ELF-1 (cell line): ENCODE measurements at places on chromosomes 3 and 15.
A peak's percentile ranks its signal among the peaks of the same experiment; 100 is the strongest.

DNA sequence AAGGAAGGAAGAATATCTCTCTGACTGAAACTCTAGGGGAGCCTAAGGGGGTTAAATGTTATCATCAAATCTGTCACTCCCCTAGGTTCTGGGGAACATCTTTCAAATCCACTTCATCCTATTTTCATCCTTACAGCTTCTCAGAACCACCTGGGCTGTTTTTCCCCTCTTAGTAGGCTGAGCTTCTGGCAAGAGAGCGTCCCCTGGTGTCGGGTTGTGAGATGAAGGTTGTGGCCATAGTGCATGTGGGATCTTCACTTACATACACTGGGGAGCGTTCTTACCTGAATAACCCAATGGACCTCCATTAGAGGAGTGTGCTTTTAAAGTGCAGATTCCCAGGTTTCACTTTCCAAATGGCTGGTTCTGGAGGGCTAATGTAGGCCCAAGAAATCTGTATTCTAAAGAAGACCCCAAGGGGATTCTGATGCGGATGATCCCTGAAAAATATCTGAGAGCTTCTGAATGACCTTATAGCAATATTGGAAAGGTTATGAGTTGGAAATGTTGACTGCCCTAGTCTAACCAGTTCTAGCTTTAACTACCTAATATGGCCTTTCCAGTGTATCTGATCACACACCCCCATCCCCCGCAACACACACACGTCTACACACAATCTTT, 663.7 kb downstream of the AGBL1 start:
- peak; percentile 82 for DNase-seq

GRCh38 chr15:91298101-91298500, 198.0 kb downstream of the SV2B start:
- no peak for DNase-seq

- DNase-seq = no peak
Observed at GRCh38 chr3:129954514-129954913, 20.0 kb upstream of the TRH start.

GRCh38 chr3:85604641-85605040, 645.9 kb downstream of the CADM2 start:
- no peak for DNase-seq

DNA sequence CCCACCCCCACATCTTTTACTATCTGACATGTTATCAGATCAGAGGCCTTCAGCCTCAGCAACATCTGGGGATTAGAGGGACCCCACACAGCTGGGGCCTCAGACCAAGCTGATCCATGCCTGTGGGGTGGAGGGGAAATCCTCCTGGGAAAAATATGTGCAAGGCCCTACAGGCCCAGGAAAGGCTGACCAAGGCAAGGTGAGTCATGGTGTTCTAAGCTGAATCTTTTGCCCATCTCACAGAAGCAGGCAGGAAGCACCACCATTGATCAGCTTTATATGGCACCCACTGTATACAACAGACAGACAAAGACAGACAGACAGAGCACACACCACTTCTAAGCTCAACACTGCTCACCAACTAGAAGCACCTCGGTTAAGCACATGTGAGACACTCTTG, 12.4 kb upstream of the PARP6 start:
- no peak for DNase-seq

DNA sequence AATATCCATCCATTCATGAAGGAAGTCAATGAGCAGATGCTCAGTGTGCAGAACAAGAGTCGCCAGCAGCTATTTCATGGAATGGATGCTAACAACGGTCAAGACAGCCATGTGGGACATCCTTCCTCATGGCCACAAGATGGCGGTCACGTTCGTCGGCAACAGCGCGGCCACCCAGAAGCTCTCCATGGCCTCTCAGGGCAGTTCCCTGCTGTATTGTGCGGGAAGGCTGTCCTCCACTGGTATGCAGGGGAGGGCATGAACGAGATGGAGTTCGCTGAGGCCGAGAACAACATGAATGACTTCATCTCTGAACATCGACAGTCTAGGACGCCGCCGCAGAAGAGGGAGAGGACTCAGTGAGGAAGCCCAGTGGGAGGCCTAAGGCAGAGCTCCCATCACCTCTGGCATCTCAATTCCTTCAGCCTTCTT, 208.3 kb downstream of the TJP1 start:
- DNase-seq = peak; percentile 63

DNA sequence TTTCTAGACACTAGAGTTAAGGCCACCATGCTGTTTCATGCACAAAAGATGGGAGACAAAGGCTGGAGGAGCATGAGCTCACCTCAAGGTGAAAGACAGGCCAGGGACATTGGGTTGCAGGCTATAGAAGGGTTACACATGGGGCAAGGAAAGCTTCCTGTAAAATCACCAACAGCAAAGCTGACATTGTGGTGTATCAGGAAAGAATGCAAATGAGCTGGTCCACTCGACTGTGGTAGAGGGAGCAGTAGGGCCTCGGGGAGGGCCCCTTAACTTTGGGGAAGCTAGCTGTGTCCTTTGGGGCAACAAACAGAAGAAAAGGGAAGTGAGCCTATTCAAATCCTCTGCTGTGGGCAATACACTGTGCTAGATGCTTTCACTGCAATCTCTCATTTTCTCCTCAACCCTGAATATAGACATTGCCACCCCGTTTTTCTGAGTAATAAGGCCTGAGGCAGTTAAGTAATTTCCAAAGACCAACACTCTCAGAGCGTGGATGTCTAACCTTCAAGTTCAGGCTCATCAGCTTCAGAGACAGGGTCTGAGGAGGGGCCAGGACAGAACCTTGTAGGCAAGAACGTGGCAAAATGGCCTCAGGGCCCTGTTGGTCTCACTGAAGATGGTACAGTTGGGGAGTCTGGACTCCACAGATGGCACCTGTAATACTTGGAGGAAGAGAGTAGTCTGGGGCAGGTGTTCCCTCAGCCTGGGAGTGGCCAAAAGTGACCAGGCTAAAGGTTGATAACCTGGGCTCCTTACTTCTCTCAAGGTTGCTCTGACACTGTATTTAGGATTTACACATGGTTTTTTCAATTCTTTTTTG, 24.1 kb downstream of the CX3CR1 start:
- DNase-seq = no peak

DNA sequence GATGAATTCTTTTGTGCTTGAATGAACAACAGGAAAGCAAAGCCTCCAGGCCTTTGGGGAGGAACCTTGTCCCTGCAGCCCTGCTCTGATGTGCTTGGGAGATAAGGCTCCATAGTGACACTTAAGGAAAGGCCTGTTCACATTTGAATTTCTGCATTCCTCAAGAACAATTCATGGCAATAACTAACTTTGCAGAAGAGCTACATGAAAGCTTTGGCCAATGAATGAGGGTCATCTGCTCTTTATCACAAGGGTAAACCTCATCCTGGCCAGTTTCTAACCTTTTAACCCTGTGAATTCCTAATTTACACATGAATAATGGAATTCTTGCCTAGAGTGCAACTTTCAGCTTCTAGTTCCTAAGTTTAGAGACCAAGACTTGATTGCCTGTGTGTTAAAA, 5.6 kb downstream of the PRTG start:
- DNase-seq = peak; percentile 79

GRCh38 chr15:56619887-56620286, 113.4 kb downstream of the ZNF280D start:
- DNase-seq = no peak

DNA sequence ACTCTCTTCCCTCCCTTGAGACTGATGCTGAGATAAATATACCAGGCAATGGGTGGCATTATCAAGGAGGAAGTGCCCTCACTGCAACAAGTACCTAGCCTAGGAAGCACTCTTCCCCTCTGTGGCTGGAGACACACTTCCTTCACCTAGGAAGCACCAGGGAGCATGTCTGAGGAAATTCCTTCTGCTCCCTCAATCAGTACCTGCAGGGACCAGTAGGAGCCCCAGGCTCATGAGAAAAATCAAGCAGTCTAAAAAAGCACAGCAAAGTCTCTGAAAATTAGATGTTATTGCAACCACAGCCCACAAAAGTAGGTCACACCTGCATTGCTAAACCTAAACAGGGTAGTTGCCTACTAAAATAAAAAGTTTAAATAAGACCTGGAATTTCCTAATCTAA, 78.2 kb upstream of the TRPM1 start:
- no peak for DNase-seq

DNA sequence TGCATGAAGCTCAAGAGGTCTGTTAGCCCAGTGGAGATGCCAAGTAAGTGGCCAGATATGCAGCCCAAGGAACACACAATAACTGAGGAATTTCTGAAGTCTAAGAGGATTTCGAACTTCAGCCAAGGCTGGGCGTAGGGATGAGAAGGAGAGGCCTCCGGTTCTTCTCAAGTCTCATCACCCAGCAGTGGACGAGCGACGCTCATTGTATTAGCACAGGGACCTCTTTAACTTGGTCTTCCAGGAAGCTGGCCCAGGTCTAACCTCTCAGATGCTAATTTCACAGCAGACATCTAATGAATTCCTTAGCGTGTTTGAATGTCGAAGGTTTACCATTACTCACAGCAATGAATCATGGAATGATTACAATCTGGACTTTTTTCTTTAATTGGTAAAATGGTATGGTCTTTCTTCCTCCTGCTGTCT, 85.0 kb downstream of the HES1 start:
- no peak for DNase-seq
